ENCODE measurements at places on chromosomes 11 and 22.
A peak's percentile ranks its signal among the peaks of the same experiment; 100 is the strongest.

GRCh38 chr11:102476069-102476468 lies 23.5 kb upstream of the TMEM123 start:
- DNase-seq, result no peak

DNA sequence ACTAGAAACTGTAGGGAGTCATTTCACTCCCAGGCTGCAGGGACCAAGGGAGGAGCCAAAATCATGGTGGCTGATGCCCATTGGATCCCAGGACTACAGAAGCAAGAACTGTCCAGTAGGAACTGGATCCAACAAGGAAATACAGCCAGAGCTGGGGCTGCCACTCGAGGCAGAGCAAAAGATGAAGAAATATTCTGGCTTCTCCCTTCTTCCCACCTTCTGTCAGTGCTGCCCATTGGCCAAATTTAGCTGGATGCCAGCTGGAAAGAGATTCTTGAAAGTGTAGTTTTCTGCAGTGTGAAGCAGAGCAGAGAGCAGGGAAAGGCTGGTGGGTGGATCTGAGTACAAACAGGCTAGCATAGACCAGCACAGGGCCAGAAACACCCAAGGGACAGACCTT lies 45.6 kb downstream of the COMMD9 start:
- no peak for DNase-seq

DNA sequence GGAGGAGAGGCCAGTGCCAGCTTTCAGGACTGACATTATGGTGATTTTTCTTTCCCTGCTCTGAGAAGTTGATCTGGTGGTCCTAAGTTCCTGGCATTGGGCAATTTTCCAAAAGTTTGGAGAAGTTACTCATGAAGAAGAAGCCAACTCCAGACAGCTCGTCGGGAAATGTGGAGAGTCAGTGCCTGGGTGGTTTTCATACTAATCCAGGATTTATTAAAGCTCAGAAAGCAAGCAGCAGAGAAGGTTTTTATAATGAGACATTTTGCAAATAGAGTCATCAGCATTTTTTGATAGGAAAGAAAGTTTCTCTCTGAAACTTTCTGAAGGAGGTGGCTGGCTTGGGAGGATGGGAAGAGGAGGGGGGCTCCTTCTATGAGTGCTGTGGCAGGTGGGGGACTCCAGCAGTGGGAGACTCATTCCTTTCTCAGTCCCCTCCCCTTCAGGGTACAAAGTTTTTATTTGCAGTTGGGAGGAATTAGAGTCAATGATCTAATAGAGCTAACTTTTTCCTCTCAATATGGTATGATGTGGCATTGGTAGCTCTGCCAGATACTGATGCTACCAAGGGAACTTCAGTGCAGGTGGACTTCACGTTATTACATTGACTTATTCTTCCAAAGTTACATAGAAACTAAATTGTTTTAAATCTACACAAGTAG lies 55.4 kb downstream of the LIF start:
- DNase-seq, result no peak

DNA sequence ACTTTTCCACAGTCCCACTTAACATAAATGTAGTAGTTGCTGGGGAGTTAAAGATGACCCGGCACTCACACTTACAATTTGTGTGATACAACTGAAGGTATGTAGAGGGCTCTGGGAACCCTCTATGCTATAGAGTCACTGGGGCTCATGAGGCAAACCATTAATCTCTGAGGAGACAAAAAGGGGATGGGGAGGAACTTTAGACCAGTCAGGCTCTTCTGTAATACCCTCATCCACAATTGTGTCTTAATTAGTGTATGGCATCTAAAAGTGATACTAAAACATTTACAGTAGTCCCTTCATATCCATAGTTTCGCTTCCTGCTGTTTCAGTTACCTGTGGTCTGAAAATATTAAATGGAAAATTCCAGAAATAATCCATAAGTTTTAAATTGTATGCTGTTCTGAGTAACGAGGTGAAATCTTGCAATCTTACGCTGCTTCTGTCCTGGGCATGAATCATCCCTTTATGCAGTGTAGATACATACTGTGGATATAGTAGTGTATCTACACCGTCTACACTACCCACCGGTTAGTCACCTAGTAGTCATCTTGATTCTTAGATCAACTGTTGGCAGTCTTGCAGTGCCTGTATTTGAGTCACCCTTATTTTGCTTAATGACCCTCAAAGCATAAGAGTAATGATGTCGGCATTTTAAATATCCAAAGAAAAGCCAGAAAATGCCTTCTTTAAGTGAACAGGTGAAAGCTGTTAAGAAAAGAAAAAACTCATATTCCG lies 12.2 kb downstream of the CBL start:
- no peak for DNase-seq

DNA sequence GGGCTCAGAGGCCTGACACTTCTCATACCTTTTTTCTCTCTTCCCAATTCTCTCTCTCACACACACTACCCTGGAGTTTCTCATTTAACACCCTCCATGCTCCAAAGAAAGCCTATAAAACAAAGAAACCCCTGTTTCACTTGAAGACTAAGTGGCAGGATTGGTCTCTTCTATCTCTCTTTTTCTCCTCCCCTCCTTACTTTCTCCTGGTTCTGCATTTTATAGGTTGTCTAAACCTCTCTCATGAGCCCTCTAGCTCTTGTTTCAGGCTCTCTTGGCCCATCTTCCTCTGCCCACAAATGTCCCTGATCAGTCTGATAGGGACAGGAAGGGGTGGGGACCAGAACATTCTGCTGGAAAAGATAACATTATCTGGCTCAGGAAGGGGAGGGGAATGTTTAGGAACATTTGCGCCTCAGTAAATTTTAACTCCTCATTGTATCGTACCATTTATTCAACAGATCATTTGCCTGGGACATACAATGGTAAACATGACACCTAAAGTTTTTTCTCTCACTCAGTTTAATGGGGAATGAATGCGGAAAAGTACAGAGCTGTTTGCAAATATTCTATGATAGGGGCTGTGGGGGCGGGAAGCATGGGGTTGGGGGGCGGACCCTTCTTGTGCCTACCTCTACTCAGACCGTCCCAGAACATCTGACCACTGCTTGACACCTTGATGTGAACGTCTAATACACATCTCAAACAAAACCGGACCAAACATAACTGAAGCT lies 10.8 kb downstream of the CRYBA4 start:
- no peak for DNase-seq

GRCh38 chr11:2999464-2999998 lies 7.4 kb upstream of the NAP1L4 start:
- DNase-seq, result no peak

- DNase-seq, result peak; percentile 99
Measured at GRCh38 chr22:37696657-37697537, at the start of gene TRIOBP. Gene TRIOBP, plus strand, starts transcription at chr22:37697048. Its CDS starts 4,318 bp downstream, at chr22:37701366.

GRCh38 chr11:19920982-19921381 lies 208.3 kb downstream of the NAV2 start:
- no peak for DNase-seq

DNA sequence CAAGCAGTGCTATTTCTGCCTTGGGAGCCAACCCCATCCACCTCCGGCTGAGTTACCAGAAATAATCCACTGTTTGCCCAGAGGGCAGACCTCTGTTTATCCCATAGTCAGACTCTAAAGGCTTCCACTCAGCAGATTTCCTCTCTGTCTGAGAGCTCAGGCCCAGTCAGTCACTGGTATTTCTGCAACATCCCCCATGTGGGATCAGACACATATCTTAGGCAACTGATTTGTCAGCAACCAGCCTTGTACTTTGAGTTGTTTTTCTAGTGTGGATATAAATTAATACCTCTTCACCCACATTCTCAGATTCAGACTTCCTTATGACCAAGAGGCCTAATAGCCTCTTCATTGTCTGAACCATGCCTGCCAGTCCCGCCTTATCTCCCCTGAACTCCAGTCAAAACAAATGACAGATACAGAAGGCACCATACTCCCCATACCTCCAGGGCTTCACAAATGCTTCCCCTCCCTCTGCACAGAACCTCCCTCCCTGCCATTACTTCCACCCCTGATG lies 193.6 kb downstream of the FAM76B start:
- no peak for DNase-seq

DNA sequence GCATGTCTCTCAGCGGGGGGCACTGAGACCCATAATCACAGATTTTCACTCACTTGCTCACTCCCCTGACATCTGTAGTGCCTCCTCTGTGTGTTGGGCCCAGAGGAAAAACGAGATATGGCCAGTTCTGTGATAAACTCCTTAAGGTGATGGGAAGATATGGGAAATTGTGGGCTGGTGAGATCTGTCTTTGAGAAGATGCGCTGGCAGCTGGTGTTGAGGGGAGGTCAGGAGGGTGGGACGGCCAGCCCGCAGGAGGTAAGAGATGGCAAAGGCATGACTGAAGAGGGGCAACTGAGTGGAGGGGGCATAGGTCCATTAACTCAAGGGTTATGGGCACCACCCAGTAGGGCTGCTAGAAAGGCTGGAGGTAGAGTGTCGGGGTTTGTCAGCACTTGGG lies 60.1 kb upstream of the CLTCL1 start:
- no peak for DNase-seq

GRCh38 chr11:34499719-34500500 lies 13.7 kb downstream of the ELF5 start:
- DNase-seq, result no peak

DNA sequence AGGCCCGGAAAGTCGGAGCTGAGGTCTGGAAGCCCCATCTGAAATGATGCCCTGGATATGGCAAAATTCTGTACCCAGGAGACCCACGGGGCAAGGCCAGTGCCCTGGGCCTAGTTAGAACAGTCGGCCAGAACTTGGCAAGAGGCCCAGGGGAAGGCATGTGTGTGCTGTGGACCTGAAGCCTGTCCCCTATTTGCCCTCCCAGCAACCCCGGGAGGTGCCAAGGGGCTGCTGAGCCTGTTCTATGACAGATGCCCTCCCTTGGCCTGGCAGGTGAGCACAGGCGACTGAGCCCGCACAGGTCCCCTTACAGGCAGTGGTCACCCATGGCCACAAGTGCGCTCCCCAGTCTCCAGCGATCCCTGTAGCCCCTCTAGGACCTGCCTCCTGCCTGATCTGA lies 51.7 kb downstream of the NAT10 start:
- DNase-seq, result no peak

GRCh38 chr11:87353771-87354345 lies 316.1 kb downstream of the TMEM135 start:
- DNase-seq, result no peak

DNA sequence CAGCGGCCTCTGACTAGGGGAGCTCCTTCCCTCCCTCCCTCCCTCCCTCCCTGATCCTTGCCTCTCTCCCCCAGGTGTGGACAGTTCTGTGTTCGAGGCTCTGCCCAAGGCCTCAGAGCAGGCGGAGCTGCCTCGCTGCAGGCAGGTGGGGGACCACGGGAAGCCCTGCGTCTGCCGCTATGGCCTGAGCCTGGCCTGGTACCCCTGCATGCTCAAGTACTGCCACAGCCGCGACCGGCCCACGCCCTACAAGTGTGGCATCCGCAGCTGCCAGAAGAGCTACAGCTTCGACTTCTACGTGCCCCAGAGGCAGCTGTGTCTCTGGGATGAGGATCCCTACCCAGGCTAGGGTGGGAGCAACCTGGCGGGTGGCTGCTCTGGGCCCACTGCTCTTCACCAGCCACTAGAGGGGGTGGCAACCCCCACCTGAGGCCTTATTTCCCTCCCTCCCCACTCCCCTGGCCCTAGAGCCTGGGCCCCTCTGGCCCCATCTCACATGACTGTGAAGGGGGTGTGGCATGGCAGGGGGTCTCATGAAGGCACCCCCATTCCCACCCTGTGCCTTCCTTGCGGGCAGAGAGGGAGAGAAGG lies 11.1 kb upstream of the POU2F3 start:
- no peak for DNase-seq

DNA sequence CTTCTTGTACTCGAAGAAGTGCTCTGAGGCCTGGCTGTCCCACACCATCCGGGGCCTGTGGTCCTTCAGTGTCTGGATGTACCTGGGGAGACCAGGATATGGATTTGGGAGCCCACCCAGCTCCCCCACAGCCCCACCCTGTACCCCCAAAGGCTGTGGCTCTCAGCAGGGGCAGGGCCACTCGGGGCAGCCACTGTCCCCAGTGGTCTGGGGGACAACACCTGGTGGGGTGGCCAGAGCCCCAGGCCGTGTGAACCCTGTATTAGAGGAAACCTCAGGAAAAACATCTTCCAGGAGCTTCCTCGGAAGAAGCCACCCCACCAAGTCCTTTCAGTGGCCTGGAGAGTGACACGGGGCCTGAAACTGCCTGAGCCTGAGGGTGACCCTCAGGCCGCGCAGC lies 27.8 kb downstream of the TSPAN4 start:
- DNase-seq, result no peak

- DNase-seq, result no peak
Measured at GRCh38 chr11:71244116-71244810, 8.1 kb downstream of the SHANK2 start.
